KBM-7 (cell line): ENCODE measurements at places on chromosomes 11 and 22.

DNA sequence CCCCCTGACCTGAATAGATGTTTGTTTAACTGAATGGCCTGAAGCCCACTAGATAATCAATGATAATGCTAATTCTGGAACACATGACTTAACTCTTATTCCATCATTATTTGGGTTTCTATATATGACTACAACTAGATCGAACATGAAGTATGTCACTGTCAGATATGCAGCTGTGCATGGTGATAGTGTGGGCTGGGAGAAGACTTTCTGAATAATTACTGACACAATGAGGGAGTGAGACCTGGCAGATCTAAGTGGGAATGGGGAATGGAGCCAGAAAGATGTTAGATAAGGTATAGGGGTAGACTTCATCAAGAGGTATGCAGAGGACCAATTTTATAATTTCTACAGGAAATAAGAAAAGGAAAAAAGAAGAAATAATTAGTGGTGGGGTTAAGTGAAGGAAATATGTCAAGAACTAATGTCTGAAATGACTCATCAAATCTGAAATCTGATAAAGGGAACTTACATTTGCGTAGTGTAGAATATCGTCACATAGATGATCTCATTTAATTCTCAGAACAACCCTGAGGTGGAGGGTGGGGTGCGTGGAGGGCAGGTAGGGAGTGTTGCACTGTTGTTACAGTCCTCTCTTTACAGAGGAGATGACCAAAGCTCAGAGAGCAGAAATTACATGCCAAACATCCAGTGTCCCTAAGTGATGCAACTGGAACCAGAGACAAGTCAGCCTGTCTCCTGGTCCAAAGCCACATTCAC, 68.2 kb upstream of the EED start:
- DNase-seq = no peak

DNA sequence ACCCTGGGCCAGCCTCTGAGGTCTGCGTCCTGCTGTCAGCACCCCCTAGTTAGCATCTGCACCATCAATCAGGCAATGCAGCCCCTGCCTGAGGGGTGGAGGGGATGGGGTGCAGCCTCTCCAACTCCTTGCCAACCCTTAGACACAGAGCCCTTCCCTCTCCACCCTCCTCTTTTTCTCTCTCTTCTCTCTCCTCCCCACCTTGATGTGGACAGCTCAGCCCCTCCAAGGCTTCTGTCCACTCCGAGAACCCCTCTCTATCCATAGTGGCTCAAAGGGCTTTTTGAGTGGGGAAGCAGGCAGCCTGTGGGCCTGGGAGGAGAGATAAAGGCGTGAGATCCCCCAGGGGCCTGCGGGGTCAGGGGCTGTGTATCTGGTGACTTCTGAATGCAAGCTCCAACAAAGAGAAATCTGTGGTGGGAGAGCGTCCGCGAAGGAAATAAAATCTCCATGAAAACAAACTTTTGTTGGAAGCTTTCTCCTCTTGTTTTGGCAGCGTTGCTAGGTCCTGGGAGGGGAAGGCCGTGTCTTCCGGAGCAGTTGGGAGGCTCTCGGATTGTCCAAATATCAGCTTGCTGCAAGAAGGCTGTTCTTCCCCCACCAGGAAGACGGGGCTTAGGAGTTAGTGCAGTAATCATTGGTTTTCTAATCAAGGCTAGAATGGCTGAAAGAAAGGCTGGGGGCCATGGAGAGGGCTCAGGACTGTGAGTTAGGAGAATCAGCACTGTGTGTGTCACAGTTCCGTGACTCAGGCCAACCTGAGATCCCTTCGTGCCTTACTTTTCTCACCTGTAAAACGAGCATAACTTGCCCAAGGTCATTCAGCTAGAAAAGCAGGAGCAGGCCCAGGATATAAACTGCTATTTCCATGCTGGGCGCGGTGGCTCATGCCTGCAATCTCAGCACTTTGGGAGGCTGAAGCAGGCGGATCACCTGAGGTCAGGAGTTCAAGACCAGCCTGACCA, 50.3 kb downstream of the PKNOX2 start:
- DNase-seq = no peak

DNA sequence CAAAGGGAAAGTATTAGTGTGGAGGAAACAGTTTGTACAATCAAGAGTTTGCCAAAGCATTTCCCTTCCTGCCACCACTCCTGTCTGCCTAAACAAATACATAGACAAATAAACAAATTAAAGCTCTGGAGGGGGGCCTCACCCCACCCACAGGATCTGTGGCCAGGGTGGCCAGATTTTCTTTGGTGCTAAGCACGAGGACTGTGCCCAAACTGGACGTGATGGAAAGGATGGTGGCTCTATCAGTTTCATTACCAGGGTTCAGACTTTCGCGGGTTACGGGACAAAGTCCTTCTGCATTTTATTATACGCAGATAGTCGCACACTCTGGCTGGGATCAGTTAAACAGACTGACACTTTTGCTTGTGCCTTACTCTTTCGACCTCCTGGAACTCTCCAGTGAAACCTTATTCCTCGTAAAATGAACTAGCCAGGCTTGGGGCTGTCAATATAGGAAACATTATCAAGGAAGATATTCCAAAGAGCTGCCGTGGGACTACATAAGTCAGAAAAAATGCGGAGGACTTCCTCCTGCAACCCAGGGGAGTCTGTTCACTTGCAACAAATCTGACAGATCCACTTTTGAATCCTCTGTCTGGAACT, 11.2 kb downstream of the BARX2 start:
- no peak for DNase-seq

DNA sequence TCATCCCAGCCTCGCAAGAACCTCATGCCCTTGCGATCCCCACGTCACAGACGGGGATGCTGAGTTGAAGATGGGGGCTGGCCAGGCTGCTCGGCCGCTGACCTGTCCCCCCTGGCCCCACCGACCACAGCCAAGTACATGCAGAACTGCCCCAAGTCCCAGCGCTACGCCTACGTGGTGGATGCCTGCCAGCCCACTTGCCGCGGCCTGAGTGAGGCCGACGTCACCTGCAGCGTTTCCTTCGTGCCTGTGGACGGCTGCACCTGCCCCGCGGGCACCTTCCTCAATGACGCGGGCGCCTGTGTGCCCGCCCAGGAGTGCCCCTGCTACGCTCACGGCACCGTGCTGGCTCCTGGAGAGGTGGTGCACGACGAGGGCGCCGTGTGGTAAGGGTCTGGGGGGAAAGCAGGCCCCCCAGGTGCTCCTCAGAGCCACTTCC, 10.0 kb downstream of the MUC5B start:
- DNase-seq = no peak

DNA sequence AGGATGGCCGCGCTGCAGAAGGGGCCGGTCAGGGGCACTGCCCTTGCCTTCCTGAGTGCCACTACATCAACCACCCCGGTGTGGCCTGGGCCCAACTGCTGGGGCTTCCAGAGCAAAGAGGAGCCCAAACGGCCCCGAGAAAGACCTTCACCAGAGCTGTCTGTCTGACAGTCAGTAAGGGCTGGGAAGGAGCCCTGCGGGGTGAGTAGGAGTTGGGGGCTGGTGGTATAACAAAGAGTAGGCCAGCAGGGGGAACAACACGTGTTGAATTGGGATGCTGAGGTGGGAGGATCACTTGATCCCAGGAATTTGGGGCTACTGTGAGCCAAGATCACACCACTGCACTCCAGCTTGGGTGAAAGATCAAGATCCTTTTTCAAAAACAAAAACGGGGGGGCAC, 3.9 kb downstream of the GSTT4 start:
- DNase-seq = no peak

GRCh38 chr11:78516281-78516680, 58.4 kb downstream of the NARS2 start:
- no peak for DNase-seq
